CD4-positive, alpha-beta T cell treated with Interleukin-4 for 4 hours (primary cell): ENCODE measurements at places on chromosomes 2 and 18.

GRCh38 chr2:46277431-46278190, 19.6 kb upstream of the EPAS1 start:
- DNase-seq: no peak

DNA sequence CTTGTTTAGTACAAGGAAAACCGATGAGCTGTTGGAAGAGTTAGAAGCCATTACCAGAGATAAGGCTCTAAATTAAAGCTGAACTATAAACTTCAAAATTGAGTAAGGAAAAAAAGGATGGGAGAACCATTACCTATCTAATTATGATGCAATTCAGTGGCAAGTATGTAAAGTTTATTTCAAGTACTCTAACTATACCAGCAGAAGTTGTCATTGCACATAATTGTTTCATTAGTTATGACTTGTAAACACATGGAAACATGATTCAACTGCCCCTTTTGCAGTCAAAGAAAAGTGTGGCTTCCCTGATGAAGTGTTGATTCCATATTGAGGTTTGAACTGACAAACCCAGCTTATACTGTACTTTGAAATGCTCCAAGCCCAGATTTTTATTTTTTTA, 324.1 kb upstream of the KCNJ3 start:
- no peak for DNase-seq

DNA sequence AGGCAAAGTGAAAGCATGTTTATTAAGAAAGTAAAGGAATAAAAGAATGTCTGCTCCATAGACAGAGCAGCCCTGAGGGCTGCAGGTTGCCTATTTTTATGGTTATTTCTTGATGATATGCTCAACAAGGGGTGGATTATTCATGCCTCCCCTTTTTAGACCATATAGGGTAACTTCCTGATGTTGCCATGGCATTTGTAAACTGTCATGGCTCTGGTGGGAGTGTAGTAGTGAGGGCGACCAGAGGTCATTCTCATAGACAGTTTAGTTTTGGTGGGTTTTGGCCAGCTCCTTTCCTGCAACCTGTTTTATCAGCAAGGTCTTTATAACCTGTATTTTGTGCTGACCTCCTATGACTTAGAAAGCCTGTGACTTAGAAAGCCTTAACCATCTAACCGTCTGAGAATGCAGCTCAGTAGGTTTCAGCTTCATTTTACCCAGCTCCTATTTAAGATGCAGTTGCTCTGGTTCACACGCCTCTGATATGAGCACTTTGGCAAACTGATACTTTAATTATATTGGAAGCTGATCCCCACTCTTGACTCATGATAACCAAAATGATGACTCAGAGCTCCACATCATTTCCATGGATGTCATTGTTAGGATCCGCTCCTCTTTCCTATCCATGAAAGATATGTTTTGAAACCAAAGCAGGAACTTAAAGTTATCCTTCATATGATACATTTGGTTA, 14.5 kb upstream of the ERMN start:
- DNase-seq: no peak

DNA sequence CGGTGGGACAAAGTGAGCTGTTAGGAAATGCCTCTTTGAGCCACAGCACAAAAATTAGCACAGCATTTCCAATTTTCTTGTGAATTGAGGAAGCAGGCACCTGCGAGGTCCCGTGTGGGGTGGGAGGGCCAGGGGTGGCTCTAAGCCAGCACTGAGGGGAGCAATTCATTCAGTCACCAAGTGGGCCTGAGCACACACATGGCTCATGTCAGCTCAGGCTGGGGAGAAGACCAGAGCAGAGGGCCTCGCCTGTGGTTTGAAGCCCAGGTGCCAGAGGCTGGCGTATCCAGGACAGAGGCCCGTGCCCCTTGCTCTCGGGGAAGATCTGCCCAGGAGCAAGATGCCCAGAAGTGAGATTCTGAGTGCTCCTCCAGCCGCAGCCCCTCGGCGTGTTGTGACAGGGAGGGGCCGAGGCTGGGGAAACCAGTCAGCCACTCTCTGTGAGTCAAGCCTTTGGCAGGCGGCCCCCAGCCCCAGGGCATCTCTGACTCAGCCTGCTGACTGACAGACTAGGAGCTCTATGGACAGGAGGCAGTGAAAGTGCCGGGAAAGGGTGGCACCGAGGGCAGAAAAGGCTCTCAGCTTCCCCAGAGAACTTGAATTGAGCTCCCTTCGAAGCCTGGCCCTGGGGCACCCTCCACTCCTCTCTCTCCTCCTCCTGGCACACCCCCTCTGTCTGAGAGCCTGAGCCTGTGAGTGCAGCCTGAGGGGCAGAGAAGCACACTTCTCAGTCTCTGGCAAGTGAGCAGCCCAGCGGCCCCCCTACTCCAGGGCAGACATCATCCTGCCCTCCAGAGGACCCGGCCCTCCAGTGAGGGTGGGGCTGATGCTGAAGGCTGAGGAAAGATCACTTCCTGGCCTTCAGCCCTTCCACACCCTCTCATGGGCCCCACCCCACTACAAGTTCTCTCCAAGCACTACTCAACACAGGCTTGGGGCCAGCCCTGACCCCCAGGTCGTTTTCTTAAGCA, 32.3 kb downstream of the CYP26B1 start:
- no peak for DNase-seq
